ENCODE measurements at places on chromosomes 12 and 14.

GRCh38 chr12:70459786-70460185, 93.7 kb downstream of the KCNMB4 start:
- DNase-seq = no peak

DNA sequence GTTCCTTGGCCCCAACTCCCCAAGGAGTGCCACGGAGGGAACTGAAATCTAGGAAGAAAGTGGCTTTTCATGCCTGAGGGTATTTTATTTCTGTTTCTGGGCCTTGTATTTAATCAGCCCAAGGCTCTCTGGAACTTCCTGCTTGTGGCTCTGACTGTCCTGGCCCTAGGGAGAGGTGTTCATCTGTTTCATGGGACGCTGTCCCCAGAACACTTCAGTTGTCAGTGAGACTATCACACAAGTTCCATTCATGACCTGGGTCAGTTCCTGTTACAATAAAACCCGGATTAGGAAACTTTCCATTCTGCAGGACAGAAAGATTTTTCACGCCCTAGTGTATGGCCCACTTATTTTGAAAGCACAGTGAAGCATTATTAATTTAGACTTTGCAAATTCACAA, 18.5 kb upstream of the TC2N start:
- DNase-seq = no peak

DNA sequence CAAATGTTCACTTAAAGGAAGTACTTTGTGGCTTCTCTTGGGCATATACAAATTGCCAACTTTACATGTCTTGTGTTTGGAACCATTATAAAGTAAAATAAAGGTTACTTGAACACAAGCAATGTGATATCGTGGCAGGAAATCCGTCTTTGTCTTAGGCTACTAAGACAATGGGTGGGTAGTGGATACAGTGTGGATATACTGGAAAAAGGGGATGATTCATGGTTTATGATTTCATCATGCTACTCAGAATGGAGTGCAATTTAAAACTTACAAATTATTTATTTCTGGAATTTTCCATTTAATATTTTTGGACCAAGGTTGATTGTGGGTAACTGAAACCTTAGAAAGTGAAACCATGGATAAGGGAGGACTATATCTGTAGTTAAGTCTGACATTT, 48.4 kb downstream of the MYRFL start:
- DNase-seq = no peak

DNA sequence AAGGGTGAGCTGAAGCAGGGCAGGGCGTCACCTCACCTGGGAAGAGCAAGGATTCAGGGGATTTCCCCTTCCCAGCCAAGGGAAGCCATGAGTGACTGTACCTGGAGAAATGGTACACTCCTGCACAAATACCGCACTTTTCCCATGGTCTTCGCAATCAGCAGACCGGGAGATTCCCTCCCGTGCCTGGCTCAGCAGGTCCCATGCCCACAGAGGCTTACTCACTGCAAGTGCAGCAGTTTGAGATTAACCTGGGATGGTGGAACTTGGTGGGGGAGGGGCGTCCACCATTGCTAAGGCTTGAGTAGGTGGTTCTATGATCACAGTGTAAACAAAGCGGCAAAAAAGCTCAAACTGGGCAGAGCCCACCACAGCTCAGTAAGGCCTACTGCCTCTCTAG, 11.0 kb upstream of the DHRS4 start:
- no peak for DNase-seq

DNA sequence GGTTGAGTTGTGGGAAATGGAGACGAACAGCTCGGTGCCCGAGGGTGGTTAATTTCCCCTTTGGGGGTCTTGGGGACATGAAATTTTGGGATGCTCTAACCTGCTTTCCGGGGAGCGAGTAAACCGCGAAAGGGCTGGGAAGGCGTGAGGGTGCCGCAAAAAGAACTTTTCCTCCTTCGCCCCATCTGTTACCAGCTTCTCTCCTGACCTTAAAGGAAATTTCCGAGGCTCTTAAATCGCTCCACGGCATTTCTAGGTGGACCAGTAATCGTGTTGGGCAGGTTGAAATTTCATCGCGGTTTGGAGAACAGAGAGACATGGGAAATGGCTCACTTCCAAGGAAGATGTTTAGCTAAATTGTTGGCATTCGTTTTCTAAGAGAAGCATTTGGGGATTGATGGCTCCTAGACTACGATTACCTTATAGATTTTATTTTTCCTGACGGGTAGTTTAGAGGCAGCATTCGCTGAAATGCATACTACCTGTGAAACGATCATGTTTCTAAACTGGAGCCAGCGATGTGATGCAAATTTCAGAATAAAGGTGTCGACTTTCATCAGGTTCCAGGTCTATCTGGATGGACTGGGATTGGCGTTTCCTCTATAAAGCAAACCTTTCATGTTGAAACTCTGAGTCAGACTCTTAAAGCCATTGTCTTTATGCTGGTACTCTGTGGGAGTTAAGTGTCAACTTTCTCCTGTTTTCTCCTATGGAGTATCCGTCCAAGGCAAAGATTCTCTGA, 414.5 kb downstream of the PCNX1 start:
- DNase-seq = no peak

DNA sequence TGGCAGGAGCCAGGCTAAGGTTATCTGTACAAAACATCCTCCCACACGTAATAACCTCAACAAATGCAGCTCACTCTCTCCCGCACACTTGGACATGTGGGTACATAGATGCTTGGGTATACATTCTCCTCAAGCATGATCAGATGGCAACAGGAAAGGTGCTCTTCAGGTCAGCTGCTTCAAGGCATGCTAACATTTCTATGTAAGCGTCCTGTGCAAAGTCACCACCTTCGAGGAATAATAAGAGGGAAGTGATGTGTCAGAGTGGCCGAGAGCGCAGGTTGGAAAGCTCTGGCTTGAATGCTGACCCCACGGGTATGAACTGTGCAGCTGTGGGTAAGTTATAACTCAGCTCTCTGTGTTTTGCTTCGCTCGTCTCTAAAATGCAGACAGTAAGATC, 24.2 kb upstream of the SLC6A12 start:
- DNase-seq = no peak

GRCh38 chr12:130655010-130655409, 61.1 kb downstream of the RIMBP2 start:
- no peak for DNase-seq

- no peak for DNase-seq
Measured at GRCh38 chr14:65134651-65135579, 32.6 kb upstream of the MAX start.

DNA sequence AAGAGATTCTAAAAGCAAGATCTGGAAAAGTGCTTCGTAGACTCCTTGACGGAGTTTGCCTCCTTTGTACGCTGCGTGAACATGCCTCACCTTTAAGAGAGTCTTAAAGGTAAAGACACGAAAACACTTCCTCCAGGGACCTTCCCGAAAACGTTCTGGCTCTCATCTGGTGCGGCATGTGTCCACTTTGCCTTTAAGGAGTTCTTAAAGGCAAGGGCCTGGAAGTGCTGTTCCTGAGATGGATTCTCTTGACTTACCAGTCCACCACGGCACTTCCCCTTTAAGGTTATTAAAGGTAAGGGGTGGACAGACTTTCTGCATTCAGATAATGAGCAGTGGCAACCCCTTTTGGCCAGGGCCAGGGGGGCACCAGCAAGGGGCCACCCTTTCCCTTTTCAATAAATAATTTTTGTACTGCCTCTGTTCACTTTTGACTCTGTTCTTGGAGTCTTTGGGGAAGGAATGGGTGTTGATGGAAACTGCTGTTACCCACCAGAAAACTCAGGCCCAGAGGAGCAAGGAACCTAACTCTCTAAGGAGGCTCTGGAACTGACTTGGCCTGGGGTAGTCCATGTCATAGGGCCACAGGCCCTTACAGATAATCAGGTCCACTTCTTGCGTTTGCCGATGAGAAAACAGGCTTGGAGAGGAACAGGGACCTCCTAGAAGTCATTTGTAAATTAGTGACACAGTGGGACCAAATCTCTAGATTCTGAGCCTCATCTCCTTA, 4.4 kb downstream of the REM2 start:
- no peak for DNase-seq

DNA sequence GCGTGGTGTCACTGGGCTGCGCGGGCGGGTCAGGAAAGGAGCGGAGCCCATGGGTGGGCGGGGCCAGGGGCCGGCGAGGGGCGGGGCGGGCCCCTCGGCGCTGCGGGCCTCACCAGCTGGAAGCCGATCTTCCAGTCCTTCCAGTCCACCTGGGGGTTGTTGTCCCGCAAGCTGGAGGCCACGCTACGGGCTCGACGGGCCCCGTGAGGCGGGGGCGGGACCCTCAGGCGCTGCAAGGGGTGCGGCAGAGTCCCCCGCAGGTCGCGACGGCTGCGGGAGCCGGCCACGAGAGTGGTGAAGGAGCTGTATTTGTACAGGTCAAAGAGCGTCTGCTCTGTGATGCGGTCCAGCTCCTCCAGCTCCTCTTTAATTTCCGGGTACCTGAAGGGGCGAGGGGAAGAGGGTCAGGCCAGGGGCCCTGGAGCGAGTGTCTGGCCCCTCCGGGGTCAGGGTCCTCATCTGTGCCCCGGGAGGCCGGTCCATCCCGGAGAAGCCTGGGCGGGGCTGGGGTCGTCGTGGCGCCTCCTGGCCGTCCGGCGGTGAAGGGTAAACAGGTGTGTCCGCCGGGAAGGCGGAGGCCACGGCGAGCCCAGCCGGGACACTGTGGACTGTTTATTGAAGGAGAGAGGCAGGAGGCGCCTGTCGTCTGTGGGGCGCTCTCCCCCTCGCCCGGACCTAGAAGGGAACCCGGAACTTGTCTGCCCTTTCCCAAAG, 11.9 kb downstream of the SCNN1A start:
- DNase-seq = no peak

- DNase-seq = no peak
Measured at GRCh38 chr12:54158610-54159009, 30.2 kb downstream of the SMUG1 start.

Data from cortex of kidney (tissue), 1 donor.